Renal pelvis (tissue), 12 donors: ENCODE measurements at places on chromosomes 2 and 18. TPM values are rescaled to one million over a fixed set of nuclear protein-coding genes. Genes with fewer than 3 reads are reported as not detected.

C2orf72 gene
- 4.7 TPM for polyA plus RNA-seq

CNTNAP5 gene
- not detected for polyA plus RNA-seq

PLCD4 gene
- 10.1 TPM for polyA plus RNA-seq

MOCOS gene
- polyA plus RNA-seq: 1.7 TPM

CPLX4 gene
- 0.07 TPM for polyA plus RNA-seq

WDR54 gene
- polyA plus RNA-seq: 38.6 TPM

ACTG2 gene
- 1.2 TPM for polyA plus RNA-seq
